Lower lobe of right lung (tissue), 2 donors: ENCODE measurements at places on chromosomes 3 and 15. TPM values are rescaled to one million over a fixed set of nuclear protein-coding genes. Genes with fewer than 3 reads are reported as not detected.

- H3K27ac ChIP-seq: no peak overlapping the region
- H3K4me3 ChIP-seq: no peak overlapping the region
- no peaks in the 10 kb centered on the region for H3K36me3 ChIP-seq
- no peak for DNase-seq
- H3K27me3 ChIP-seq: no peaks in the 10 kb centered on the region
Measured at GRCh38 chr15:93307513-93307912, 218.5 kb upstream of the RGMA start.

PTPRG gene
- 67.6 TPM for total RNA-seq

DNA sequence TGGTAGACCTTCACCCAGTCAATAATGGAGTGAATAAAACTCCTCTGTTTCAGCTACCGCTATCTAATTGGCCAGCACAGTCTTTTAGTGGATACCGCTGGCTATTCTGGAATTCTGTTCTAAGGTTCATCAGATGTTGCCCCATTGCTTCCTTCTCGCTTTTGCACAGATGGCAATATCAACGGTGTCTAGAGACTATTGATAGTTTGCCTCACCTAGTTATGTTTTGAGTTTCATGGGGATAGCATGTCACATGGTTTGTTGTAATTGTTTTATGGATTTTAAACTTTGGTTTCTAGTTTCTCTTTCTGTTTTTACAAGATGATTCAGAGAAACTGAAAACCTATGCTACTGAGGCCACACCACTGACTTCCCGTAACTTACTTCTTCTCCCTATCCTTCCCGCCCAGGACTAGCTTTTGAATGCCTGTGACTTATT, 2.0 kb downstream of the XRN1 start:
- H3K4me1 ChIP-seq: peaks cover 36% of the 10 kb centered on the region
- H3K27ac ChIP-seq: no peak overlapping the region
- no peak for DNase-seq
- no peaks in the 10 kb centered on the region for H3K27me3 ChIP-seq
- peaks cover 3% of the 10 kb centered on the region for H3K36me3 ChIP-seq

DNA sequence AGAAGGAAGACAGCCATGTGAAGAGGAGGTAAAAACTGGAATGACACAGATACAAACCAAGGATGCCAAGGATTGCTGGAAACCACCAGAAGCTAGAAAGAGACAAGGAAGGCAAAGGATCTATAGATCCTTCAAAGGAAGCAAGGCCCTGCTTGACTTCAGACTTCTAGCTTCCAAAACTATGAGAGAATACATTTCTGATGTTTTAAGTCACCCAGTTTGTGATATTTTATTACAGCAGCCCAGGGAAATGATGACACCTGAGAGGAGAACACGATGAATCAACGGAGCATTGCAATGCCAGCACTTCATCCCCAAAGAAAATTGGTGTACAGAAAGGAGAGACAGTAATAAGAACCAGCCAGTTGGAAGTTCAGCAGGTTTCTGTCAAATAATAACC, 116.3 kb downstream of the MAGI1 start:
- DNase-seq: no peak
- no peak overlapping the region for H3K4me3 ChIP-seq
- H3K4me1 ChIP-seq: peaks cover 1% of the 10 kb centered on the region
- no peaks in the 10 kb centered on the region for H3K27me3 ChIP-seq

GRCh38 chr3:13628432-13628831, 79.5 kb downstream of the FBLN2 start:
- no peak overlapping the region for H3K27ac ChIP-seq
- no peaks in the 10 kb centered on the region for H3K36me3 ChIP-seq
- H3K4me3 ChIP-seq: no peak overlapping the region
- H3K4me1 ChIP-seq: no peaks in the 10 kb centered on the region
- DNase-seq: no peak

DNA sequence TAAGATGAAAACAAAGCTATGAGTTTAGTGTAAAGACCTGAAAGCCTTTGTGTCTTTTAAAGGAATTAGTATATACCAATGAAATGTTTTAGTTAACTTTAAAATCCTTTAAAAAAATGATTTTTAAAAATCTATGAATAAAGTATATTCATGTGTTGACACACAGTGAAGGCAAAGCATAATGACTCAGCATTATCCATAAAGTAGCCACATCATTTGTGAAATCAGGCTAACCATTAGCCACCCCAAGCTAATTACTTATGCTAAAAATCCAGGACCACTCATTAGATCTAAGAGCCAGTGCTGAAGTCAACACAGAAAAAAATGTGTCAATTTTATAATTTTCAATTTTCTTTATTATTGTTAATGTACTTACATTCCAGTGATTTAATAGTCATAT, 310.2 kb downstream of the TBC1D5 start:
- H3K4me1 ChIP-seq: no peaks in the 10 kb centered on the region
- no peak for DNase-seq
- H3K27ac ChIP-seq: no peak overlapping the region
- no peak overlapping the region for H3K4me3 ChIP-seq
- no peaks in the 10 kb centered on the region for H3K27me3 ChIP-seq
- H3K36me3 ChIP-seq: no peaks in the 10 kb centered on the region

- H3K36me3 ChIP-seq: no peaks in the 10 kb centered on the region
- no peaks in the 10 kb centered on the region for H3K27me3 ChIP-seq
- no peak for DNase-seq
- H3K27ac ChIP-seq: no peak overlapping the region
Measured at GRCh38 chr3:14767245-14768051, 51.3 kb upstream of the FGD5 start.

MKRN3 gene
- 0.41 TPM for total RNA-seq
